ENCODE measurements at places on chromosomes 4 and X. TPM values are rescaled to one million over a fixed set of nuclear protein-coding genes. Genes with fewer than 3 reads are reported as not detected.

GRCh38 chrX:30005813-30006212, 209.6 kb upstream of the MAGEB2 start:
- no peak for DNase-seq

DNA sequence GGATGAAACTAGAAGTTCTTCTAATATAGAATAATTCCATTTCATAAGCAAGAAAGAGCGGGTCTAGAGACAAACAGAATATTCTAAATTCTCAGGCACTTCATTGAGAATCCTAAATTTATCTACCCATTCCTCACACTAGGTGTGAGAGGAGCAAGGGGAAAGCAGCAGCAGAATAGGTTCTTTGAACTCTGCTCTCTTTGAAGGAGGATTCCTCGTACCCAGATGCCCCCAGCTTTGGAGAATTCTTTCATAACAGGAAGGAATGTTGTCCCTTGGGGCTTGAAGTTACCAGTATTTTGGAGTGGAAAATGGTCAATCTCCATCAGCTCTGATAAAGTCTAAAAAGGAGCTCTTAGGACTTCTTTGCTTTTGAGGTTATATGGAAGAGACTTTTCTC, 59.7 kb upstream of the RASGEF1B start:
- no peak for DNase-seq

DNA sequence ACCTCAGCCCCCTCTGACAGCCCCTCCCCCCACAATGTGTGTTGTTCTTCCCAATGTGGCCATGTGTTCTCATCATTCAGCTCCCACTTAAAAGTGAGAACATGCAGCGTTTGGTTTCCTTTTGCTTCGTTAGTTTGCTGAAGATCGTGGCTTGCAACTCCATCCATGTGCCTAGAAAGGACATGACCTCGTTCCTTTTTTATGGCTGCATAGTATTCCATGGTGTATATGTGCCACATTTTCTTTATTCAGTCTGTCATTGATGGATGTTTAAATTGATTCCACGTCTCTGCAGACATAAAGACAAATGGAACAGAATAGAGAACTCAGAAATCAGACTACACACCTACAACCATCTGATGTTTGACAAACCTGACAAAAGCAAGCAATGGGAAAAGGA, 46.0 kb downstream of the ARX start:
- DNase-seq = no peak

DNA sequence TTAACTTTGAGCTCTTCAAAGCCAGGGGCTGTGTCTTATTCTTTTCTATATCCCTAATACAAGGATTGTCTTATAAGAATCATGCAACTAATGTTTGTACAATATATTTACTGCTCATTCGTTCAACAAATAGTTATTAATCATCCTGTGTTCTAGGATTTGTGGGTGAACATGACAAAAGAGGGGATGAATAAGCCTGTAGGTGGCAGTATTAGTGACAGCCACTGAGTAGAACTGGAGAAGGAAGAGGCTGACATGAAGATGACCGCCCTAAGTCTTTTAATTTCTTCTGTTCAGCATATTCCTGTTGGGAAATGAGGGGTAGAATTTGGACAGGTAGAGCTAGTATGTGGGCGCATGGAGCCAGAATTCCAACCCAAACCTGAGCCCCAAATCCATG, 11.9 kb upstream of the LINC00632 start:
- no peak for DNase-seq

- DNase-seq = no peak
These were observed 108.5 kb downstream of the ZNF330 start for GRCh38 chr4:141329174-141329569.

DNA sequence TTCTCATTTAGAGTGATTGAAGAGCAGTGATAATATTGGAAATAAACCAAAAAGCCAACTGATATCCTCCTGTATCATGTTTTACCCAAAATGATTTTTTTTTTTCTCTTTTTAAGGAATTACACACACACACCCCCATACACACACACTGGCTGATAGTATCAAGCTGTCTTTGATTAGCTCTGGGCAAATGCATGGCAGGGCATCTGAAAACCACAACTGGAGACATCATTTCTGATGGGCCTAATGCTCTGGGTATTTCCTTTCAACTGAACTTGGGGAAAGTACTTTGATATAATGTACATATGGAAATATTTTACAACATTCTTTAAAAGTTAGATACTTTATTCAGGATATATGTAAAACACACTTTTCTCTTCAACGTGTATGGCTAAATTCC, 14.2 kb upstream of the OSTC start:
- no peak for DNase-seq

- no peak for DNase-seq
These were observed 8.3 kb downstream of the BMP3 start for GRCh38 chr4:81038636-81039350.

DNA sequence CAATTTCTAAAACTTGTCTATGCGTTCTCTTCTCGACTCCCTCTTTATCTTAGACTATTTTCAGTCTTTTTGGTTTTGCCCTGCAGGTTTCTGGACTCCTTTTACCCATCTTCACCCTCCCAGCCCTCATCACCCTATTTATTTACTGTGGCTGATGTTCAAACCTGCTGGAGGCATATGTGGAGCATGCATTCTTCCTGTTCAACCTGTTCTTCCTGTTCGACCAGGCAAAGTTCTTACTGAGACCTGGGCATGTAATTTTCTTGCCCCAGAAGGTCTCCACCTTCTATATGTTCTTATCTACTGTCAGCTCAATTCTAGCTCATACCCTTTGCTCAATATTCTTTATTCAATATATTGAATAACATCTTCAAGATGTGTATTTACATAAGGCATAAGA, 69.4 kb upstream of the AGA start:
- DNase-seq = no peak

DNA sequence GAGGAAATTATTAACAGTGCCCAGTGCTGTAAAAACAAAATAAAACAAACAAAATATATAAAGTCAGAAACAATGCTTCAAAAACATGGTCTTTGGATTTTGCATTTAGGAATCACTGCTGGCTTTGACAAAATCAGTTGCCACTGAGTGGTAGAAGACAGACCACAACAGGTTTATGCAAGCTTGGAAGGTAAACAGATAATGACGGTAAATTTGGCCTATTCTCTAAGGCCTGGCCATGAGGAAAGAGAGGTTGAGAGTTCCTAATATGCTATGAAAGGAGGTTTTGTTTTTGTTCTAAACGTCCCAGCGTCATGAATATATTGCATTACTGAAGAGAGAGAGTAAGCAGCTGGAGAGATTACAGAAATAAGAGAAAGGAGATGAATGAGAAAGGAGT, 629.4 kb downstream of the STPG2 start:
- no peak for DNase-seq

GRCh38 chr4:121139533-121140222, 24.4 kb downstream of the TNIP3 start:
- no peak for DNase-seq

DNA sequence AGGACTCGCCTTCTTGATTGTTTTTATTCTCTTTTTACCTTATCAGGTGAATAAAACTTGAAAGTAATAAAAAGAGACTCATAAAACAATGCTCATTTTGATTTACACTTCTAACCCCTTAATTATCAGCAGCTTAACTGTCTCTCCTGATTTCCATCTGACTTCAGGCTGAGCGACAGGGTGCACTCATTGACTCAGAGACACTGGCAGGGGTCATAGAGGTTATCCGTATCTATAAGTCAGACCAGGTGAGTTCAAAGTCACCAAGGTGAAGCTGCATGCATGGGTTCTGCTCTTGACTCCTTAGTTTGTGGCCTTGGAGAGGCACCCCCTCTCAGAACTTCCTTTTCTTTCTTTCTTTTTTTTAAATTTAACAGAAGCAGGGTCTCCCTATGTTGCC, 116.4 kb upstream of the SLC34A2 start:
- DNase-seq = no peak

GRCh38 chrX:142483965-142484364, 278.9 kb upstream of the MAGEC2 start:
- no peak for DNase-seq

GRCh38 chrX:124015721-124016120, 54.2 kb downstream of the STAG2 start:
- DNase-seq = no peak

- DNase-seq = no peak
These were observed 52.8 kb downstream of the P2RY10 start for GRCh38 chrX:78997870-78998558.

DNA sequence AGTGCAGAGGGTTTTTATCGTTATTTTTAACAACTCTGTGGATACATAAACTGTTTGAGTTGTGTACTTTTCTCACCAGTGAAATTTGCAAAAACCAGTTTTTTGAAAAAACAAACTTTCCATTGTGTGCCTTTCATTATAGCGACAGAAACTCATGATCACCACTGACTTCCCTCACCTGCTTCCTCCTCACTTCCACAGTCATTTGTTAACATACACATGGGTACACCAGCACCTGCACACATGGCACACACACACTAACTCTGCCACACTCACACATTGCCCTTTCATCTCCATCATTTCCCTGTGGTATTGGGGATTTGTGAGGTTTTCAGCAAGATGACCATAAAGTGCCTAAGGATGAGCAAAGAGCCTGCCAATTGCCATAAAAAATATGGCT, 20.6 kb downstream of the CLDN22 start:
- no peak for DNase-seq

DNA sequence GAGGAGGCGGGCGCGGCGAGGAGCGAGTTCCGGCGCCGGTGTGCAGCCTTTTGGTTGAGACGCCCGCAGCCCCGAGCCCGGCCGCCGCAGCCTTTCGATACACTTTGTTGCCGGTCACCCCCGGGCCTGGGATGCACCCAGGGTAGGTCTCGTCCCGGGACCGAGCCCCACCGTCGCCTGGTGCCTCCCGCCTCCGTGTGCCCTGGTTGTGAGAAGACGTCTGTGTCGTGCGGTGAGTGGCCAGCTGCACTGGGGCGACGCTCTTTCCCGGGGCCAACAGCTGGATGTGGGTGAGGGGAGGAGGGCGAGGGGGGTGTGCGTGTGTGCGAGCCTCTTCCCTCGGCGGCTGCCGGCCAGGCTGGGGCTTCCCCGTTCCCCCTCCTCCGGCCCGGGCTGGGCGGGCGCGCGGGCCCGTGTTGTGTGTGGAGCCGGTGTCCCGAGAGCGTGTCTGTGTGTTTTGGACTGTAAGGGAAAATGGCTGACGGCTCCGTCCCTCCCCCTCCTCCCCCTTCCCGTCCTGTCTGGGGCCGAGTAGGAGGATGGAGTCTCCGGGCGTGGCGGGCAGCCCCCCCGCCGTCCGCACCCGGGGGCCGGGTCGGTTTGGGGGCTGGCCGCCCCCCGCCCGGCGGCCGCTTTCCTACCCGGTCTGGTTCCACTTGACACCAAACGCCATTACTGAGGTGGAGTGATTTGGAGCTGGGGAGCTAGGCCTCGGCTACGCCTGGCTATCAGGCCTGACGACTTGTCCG, 807 bp downstream of the USP9X start:
- DNase-seq = peak; percentile 6

DNA sequence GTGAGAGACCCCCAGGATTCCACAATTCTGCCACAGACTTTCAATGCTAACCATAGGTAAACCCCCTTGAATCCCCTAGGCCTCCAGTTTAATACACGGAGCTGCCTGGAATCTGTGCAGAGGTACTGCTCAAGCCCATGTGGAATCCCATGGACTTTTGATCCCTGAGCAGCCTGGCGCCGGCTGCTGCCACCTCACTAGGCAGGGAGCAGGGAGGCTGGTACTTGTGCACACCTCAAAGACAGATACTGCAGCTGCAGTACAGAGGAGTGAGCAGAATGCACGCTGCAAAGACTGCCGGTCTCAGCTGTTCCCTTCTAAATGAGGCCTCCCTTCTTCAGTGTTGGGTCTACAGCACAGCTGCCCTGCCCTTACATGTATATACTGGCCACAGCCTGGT, 79.4 kb downstream of the RPS6KA6 start:
- DNase-seq = no peak

- DNase-seq = no peak
These were observed 85.6 kb upstream of the CPEB2 start for GRCh38 chr4:14916554-14917297.

DNA sequence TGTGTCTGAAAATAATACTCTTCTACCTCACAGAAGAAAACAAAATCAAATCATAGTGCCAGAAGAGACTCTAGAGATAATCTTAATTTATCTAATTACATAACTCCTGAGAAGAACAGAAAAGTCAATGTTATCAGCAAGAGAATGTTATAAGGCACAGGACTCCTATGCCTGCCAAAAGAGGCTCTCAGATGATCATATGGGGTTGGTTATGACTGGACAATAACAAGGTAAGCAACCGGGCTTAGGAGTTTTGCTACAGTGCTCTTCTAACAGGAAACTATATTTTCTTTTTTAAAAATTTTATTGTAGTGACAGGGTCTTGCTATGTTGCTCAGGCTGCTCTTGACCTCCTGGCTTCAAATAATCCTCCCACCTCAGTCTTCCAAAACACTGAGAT, 3.5 kb upstream of the C4orf17 start:
- no peak for DNase-seq

DNA sequence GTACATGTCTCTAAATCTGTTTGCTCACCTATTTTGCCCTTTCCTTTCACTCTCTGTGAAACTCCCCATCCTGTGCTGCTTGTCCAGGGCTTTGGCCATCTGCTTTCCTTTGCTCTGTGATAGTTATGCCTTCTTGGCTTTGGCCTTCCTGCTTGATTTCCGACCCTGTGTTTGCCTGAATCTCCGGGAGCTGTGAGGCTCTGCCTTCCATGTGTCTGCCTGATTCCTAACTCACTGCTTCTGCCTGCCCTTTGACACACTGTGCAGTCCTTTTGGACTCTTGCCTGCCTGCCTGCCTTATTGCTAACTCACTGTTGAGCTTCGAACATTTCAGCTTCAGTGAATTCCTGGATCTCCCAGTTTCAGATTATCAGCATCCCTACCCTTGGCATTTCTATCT, 143.1 kb downstream of the C4orf33 start:
- DNase-seq = no peak

The STEEP1 gene
- 28.1 TPM for total RNA-seq

The RENBP gene
- 2.8 TPM for total RNA-seq

The PRDM8 gene
- total RNA-seq = 24.6 TPM

The NXF3 gene
- total RNA-seq = not detected

The SPP1 gene
- total RNA-seq = 190 TPM

The PNMA3 gene
- 11.5 TPM for total RNA-seq

The CPXCR1 gene
- total RNA-seq = not detected
